Endothelial cell (in vitro differentiated cells): ENCODE measurements at places on chromosomes 6 and 20. TPM values are rescaled to one million over a fixed set of nuclear protein-coding genes. Genes with fewer than 3 reads are reported as not detected.
A peak's percentile ranks its signal among the peaks of the same experiment; 100 is the strongest.

- no peak for DNase-seq
Observed at GRCh38 chr6:31750411-31751022, 10.7 kb downstream of the MSH5 start.

The ARMH2 gene
- total RNA-seq: not detected

DNA sequence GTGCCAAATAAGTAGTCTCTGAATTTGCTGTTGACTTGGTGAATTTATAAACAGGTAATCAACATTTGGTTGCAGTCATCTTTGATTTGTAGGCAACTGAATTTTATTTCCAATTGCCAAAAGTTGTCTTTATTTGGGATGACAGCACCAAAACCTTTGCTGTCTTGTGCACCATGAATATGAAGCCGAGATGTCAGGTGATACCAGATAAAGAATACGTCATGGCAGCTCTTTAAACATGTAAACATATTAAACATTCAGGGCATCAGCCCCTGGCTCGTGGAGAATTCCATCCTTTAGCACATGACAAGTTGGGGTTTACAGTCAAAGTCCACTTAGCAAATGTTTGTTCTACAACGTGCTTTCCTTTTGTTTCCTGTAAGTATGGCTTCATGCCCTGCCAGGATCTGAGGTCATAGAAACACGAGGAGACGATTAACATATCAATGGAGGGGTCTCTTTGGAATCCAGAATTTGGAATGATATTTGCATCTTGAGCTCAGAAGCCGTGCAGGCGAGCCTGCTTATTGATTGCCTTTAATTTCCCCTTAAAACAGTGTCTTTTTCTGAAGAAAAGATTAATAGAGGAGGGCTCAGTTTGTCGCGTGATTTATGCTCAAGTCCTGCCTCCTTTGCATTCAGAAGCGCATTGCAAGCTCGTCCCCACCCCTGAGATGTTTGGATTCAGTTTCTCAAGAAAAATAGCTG lies 170.2 kb upstream of the ZNF217 start:
- DNase-seq: no peak

- DNase-seq: no peak
Observed at GRCh38 chr20:25271486-25272222, 23.8 kb downstream of the PYGB start.

DNA sequence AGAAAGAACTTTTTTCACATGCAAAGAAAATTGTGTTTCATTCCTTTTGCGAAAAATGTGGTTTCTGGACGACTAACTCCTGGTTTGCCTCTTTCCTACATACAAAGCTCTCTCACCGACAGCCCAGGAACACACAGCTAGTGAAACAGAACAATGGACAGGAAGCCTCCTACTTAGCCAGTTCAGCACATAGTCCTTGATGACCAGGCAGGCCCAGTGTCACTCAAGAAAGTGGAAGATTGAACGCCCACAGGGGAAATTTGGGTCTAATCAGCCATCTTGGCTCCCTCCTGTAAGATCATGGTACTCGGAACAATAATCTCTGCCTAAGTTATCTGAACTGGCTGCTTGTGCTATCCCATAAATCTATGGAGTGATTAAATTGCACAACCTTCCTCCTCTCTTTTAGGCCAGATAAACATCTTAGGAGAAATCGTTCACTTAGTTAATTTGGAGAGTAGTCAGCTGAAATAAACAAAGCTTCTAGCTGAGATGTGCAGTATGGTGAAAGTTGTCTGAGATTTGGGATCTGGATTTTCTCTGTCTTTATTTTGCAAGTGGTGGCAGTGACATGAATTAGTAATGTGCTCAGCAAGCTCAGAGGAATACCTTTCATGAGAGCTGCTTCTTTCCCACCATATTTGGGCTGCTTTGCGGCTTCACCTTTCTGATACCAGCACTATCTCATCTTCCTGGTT lies 147.0 kb downstream of the MTFR2 start:
- peak; percentile 23 for DNase-seq
